ENCODE measurements at places on chromosomes 13 and 19. TPM values are rescaled to one million over a fixed set of nuclear protein-coding genes. Genes with fewer than 3 reads are reported as not detected.
A peak's percentile ranks its signal among the peaks of the same experiment; 100 is the strongest.

GRCh38 chr13:27481766-27482165, 31.4 kb upstream of the MTIF3 start:
- ATAC-seq = no peak

DNA sequence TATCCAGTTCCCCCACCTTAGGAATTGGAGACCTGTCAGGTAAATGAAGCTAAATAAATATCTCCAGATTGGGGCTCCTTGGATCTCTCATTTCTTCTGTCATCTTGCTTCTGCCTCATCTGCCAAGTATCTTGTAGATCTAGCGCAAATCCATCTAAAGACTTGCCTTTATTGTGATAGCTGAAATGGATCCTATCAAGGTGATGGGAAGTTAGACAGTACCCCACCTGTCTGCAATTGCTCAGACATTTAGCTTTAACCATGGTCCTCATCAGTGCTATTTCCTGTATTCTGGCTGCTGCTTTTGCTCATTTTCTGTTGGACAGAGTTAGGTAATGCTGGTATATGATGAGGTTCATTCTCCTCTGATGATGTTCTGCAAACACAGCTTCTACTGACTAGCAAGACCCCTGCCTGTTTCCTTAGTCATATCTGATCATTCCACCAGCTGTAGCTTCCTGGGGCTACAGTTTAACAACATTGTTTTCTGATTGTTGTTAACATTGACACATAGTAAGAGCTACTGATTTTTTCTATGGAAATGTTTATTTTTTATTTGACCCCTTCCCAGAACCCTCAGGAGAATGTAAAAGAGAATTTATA, 340.0 kb downstream of the DCT start:
- no peak for ATAC-seq

DNA sequence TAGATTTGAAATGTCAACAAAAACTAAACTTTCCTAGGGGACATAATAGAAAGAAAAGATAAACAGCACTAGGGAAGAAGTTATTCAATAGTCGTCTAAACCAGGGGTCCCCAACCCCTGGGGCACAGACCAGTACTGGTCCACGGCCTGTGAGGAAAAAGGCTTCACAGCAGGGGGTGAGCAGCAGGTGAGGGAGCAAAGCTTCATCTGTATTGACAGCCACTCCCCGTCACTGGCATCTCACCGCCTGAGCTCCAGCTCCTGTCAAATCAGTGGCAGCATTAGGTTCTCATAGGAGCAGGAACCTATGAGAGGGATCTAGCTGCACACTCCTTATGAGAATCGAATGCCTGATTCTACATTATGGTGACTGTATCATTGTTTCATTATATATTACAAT, 382.7 kb downstream of the MYO16 start:
- no peak for ATAC-seq

- no peak for ATAC-seq
These were observed 1.8 kb downstream of the ZNF175 start for GRCh38 chr19:51572908-51573307.

- ATAC-seq = no peak
These were observed 298.8 kb downstream of the LMO7 start for GRCh38 chr13:75934889-75935288.

The SH2D3A gene
- total RNA-seq = 0.78 TPM

DNA sequence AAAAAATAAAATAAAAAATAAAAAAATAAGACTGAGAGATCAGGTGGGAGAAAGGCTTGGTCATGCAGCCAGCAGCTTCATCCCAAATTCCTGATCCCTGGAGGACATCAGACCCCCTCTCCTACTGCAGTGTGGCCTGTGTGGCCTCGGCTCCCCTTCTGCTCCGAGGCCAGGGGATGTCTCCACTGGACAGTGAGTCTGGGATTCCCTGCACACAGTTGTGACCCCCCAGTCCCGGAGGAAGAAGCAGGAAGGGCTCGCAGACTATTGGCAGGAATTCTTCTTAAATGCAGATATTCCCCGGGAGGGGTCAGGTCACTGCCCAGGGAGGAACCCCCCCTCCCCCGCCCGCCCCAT, 41.9 kb downstream of the ZNF627 start:
- peak; percentile 26 for ATAC-seq

The TYROBP gene
- total RNA-seq = 67.2 TPM

The SMIM44 gene
- not detected for total RNA-seq

The SLC1A6 gene
- total RNA-seq = not detected

GRCh38 chr13:40611004-40611403, 55.4 kb downstream of the FOXO1 start:
- ATAC-seq = no peak

DNA sequence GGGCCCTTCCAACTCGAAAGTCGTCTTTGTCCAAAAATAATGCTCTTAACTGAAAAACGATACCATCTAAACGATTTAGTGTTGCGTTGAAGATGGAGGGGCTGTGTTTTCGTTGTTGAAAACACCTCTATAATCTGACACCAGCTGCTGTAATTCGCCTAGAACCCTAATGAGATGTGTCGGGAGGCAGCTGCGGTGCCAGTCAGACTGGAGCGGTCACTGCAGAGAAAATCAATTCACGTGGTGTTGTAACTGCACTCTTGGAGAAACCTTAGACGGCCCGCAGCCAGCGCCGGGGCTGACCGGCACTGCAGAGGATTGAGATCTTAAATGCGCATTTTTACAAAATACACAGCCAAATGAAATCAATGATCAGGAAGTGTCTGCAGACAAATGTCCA, 339.1 kb downstream of the ZNF536 start:
- ATAC-seq = no peak

DNA sequence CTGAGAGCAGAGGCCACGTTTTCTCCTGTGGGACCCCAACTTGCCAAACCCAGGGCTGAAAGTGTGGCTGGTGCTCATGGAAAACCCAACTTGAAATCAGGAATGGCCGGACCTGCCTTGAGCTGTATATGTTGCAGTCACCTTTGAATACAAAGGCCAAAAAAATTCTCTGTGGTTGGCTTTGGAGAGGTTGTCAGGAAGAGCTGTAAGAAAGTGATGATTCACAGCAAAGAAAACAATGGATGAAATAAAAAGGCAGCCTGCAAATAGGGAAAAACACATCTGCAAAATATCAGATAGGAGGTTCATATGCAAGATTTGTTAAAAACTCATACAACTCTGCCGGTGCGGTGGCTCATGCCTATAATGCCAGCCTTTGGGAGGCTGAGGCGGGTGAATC, 715.8 kb downstream of the UQCRFS1 start:
- ATAC-seq = no peak

DNA sequence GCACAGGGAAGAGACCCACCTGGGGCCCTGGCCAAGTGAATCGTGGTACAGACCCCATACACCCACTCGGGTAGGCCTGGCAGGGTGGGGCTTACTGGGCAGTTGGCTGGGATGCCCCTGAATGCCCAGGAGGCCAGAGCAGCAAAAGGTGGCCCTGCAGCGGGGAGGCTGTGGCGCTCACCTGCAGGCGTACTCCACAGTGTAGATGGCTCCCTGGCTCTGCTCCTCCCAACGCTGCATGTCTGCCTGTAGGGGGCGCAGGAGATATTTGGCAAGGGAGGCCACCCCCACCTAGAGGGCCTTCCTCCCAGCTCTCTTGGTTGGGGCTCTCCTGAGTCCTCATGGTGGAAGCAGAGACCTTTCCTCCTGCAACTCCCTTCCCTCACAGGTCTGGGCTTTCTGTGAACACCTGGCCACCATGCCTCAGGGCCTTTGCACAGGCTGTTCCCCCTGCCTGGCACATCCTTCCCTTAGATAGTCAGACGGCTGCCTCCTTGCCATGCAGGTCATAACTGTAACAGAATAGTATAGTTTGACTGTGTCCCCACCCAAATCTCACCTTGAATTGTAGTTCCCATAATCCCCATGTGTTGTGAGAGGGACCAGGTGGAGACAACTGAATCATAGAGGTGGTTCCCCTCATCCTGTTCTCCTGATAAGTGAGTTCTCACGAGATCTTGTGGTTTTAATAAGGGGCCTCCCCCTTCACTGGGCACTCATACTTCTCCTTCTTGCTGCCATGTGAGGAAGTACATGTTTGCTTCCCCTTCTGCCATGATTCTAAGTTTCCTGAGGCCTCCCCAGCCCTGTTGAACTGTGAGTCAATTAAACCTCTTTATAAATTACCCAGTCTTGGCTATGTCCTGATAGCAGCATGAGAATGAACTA, 5.9 kb downstream of the BORCS8 start:
- ATAC-seq = no peak

The VN1R2 gene
- not detected for total RNA-seq

- ATAC-seq = no peak
These were observed 3.4 kb upstream of the UBE2L5 start for GRCh38 chr13:30418717-30419459.

DNA sequence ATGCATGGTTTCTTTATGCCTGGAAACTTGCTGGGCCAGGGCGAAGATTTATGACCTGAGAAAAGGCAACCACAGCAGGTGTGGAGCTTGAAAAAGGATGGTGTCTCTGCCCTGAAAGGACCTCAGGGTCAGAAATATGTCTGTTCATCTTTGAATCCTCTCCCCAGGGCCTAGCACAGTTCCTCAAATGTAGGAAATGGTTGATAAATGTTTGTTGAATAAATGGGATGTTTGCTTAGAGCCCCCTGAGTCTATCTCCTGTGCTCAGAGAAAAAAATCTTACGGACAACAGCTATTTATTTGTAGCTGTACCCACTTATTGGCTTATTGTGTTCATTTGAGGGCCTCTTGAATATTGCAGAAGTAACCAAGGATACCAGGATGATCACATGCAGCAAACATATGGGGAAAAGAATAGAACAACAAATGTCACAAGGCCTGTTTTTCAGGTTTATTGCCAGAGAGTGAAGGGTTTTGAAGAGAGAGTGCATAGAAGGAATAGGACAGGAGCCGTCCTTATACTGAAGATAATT, 114.5 kb downstream of the KLF5 start:
- no peak for ATAC-seq

- ATAC-seq = peak; percentile 86
These were observed 92.4 kb downstream of the STK24 start for GRCh38 chr13:98484289-98485219.

DNA sequence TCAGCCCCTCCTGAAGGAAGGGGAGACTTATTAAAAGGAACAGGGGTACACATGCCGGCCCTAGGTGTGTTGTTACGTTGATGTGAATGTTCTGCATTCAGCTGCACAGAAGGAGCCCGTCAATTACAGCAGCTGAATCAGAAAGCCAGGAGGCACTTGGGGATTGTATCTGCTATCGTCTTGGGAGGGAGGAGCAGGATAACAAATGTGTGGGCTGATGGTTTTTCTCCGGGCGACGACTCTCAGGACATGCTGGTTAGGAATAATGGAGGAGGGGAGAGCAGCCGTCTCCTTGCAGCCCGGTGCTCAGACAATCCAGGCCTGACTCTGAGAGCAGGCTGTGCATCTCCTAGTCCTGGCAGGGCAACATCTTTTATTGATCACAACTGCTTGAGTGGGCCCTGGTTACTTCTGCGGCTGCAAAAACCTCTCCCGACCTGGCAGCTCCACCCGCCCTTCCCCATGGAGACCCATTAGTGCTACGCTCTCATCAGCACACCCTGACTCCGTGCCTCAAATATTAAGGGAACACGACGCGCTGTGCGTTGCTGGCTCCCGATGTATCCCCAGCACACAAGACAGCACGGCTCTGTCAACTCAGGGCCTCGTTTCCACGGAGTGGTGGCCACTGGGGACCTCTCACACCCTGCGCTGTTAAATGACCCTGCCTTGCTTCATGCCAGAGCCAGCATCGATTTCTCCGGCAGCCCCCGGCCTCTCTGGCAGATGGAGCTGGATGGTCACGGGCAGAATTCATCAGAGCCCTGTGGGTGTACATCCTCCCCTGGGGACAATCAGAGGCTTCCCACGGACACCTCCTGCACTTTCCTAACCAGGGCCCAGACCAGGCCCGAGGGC, 25.3 kb downstream of the PEPD start:
- ATAC-seq = no peak

GRCh38 chr13:94967183-94968039, 255.1 kb upstream of the SOX21 start:
- ATAC-seq = no peak

- ATAC-seq = no peak
These were observed 107.3 kb upstream of the ZNF507 start for GRCh38 chr19:32238076-32238475.

GRCh38 chr13:31374682-31375081, 174.9 kb downstream of the B3GLCT start:
- no peak for ATAC-seq

- no peak for ATAC-seq
These were observed 57.6 kb upstream of the MEDAG start for GRCh38 chr13:30848332-30849027.

The PSG3 gene
- total RNA-seq = not detected

DNA sequence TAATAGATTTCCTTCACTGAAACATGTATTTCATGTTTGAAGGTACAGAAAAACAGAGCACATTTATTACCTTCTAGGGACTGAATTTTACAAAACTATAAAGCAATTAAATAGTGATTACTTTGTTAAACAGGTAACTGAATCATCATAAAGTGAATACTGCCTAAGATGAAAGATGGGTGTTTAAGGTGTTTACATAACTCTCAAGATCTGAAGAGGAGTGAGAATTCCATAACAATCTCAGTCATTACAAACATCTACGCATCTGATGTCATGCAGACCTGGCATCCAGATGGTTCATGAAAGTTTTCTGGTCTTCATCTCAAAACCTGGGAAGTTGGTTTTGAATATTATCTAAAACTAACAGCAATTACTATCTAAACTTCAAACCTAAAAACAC, 80.4 kb downstream of the MIPEP start:
- ATAC-seq = no peak

The RYR1 gene
- total RNA-seq = 1.5 TPM

The MAP1S gene
- total RNA-seq = 25.5 TPM

DNA sequence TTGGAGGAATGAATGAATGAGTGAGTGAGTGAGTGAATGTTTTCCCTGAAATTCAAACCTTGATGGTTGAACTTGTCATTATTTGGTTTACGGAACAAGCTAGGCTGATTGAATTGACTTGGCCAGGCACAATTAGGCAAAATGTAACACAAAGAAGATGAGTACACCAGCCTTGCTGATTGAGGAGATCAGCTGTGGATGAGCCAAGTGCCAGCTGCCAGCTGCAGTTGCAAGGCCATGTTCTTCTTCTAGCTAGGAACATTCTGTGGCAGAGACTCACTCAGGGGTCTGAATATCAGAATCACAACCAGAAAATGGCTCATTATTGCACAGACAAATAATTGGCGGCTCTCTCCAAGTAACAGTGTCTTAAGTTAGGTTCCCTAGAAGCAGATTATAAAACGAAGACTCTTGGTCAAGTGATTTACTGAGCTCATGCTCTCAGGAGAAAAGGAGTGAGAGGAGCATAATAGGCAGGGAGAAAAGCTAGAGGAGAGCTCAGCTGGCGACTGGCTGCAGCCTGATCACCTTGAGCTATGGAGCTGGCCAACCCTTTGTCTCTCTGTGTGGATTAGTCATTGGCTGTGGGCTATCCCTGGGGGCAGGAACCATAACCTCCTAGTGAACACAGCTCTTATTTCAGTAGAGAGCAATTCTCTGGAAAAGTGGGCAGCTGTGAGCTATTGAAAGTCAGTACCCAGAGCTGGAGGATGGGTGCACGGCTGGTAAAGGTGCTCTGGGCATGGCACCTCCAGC, 225.3 kb upstream of the SERP2 start:
- ATAC-seq = no peak

Measured in gastroesophageal sphincter (tissue), 4 donors.